ENCODE measurements at places on chromosomes 6 and 20.

DNA sequence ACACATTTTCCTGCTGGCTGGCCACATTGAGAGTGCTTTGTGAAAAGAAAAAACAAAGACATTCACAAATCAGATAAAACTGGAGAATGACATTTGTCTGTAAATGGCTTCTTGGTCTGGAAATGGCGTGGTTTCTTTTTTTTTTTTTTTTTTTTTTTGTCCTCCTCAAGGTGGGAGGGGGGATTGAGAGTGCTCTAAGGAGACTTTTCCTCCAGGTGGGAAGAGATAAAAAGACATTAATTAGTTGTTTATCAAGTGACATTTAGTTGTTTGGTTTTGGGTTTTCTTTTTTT is 40.4 kb downstream of the GNAS start:
- DNase-seq = no peak

GRCh38 chr6:27593200-27593818 is 120.4 kb upstream of the ZNF184 start:
- no peak for DNase-seq

- peak; percentile 37 for DNase-seq
Observed at GRCh38 chr20:63434599-63435378, 37.7 kb downstream of the KCNQ2 start.

DNA sequence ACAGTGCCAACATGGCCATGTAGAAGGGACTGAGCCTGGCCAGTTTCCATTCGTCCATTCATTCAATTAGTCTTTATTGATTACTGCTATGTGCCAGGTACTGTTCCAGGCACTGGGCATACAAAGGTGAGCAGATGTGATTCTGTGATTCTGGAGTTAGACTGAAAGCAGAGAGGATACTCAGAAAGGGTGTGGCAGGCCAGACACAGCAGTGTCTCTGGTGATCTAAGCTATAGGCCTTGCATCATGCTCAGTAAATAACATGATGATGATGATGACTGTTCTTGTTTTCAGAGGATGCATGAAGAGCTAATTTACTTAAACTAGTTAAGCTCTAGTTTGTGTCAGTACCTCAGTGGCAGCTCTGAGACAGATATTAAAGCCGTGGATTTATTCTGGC is 31.4 kb upstream of the FUCA2 start:
- DNase-seq = no peak

GRCh38 chr20:12201289-12201991 is 283.7 kb downstream of the BTBD3 start:
- no peak for DNase-seq

- no peak for DNase-seq
Observed at GRCh38 chr20:20850407-20850806, 138.0 kb upstream of the RALGAPA2 start.

GRCh38 chr6:25275436-25275835 is 3.7 kb upstream of the CARMIL1 start:
- DNase-seq = no peak

GRCh38 chr6:18121580-18122127 is 823 bp downstream of the NHLRC1 start:
- no peak for DNase-seq

DNA sequence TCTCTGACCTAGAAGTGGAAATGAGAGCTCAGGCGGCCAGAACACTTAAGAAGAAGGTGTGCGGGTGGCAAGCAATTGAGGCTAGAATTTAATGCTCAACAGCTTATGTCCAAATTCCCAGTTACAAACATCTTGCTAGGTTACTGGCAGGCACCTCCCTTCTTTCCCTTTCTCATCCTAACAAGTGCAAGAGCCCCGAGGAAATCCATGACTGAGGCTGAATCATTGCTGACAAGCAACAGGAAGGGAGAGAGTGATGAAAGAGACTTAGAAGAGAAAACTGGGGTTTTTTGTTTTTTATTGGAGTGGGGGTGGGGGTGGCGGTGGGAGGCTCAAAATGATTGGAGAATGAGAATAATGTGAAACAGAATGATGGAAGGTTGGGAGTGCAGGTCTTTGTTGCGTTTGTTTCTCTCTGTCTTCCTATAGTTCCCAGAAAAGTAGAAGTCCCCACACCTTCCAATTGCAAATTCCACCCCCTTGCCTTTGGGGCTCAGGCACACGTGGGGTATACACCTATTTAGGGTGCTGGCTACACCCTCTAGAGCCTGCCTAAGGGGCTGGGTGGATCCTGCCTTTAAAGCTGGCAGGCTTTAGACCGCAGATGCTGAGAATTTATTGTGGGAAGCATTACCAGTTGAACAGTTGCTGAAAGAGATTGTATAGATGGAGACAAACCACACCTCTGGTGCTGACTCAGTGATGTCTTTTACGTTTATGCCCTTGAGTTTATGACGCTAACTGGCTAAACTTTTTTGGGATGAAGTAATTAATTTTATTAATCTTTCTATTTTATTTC is 1.4 kb downstream of the FAM83B start:
- no peak for DNase-seq

All from stimulated activated CD4-positive, alpha-beta T cell treated with anti-CD3 and anti-CD28 coated beads, Interleukin-1b, Interleukin-23, amount 100 ng/mL, for 1 hour (primary cell).